ENCODE measurements at places on chromosomes 2 and 18. TPM values are rescaled to one million over a fixed set of nuclear protein-coding genes. Genes with fewer than 3 reads are reported as not detected.

- DNase-seq, result no peak
These were observed 1.5 kb downstream of the XRCC5 start for GRCh38 chr2:216110620-216111019.

DNA sequence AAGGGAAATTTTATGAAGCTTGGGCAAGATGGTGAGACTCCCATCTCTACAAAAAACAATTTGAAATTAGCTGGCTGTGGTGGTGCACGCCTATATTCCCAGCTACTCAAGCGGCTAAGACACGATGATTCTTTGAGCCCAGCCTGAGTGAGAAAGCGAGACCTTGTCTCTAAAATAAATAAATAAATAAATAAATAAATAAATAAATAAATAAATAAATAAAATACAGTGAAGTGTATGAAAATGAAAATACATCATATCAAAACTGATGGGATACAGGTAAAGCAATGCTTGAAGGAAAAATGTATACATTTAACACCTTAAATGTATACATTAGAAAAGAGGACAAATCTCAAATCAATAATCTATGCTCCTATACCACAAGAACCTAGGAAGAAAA is 15.7 kb downstream of the EXOC6B start:
- no peak for DNase-seq

- no peak for DNase-seq
These were observed 27.7 kb downstream of the TMEM182 start for GRCh38 chr2:102789349-102790090.

Gene VWC2L
- total RNA-seq, result not detected

DNA sequence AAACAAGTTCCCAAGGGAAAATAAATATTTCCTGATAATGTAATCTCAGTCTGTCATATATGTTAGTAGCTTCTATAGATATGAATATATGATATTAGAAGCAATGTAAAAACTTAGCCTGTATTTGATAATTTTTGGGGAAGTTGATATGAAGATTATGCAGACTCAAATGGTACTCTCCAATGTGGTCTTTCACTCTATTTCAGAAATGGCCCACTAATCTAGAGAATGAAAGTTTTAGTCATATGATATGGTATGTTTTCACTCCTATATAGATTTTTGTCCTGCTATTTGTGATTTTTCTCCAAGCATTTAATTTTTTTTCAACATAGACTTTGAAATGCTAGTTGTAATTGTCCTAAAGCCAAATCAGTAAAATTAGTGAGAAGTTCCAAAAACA is 236.7 kb upstream of the BOD1L2 start:
- DNase-seq, result no peak
